H9 (cell line): ENCODE measurements at places on chromosomes 7 and 10.

GRCh38 chr7:23469961-23470250 is 385 bp downstream of the IGF2BP3 start:
- no peak for DNase-seq

GRCh38 chr10:68154211-68154497 is 44.9 kb downstream of the MYPN start:
- peak; percentile 36 for DNase-seq

- DNase-seq = no peak
Observed at GRCh38 chr10:61815496-61815895, 86.0 kb upstream of the ARID5B start.

- DNase-seq = no peak
Observed at GRCh38 chr7:27122077-27122910, 8.3 kb downstream of the HOXA4 start.

GRCh38 chr10:22317076-22317370 is 835 bp downstream of the COMMD3 start:
- no peak for DNase-seq

DNA sequence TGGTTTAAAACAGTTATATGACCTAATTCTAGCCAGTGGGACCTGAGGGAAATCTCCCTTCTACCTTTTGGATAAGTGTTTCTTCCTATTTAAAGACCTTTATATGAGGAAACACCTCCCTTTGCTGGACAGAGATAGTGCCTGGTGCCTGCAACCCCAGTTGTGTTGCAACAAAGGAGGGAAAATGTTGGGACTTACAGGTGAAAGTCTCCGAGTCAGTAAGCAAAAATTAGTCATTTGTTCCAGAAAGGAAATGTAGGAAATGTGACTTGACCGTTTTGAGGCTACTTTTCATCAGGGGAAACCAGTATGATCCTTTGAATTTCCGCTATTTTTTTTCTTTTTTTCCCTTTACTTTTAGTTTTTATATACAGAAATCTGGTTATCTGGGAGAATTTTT is 165.5 kb downstream of the DKK1 start:
- no peak for DNase-seq

- no peak for DNase-seq
Observed at GRCh38 chr7:118195837-118196474, 12.0 kb downstream of the LSM8 start.

DNA sequence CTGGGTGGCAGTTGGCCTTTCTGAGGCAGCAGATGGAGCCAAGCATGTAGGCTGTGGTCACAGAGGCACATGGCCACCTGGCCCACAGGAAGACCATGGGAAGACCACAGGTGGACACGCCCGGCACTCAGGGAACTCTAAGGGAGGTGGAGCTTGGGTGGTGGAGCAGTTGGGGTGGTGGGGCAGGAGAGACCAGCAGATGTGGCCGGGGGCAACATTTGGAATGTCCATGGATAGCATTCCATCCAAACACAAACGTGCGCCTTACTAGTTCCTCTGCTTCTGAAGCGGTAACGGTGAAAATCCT is 290.9 kb downstream of the PTPRN2 start:
- peak; percentile 16 for DNase-seq

DNA sequence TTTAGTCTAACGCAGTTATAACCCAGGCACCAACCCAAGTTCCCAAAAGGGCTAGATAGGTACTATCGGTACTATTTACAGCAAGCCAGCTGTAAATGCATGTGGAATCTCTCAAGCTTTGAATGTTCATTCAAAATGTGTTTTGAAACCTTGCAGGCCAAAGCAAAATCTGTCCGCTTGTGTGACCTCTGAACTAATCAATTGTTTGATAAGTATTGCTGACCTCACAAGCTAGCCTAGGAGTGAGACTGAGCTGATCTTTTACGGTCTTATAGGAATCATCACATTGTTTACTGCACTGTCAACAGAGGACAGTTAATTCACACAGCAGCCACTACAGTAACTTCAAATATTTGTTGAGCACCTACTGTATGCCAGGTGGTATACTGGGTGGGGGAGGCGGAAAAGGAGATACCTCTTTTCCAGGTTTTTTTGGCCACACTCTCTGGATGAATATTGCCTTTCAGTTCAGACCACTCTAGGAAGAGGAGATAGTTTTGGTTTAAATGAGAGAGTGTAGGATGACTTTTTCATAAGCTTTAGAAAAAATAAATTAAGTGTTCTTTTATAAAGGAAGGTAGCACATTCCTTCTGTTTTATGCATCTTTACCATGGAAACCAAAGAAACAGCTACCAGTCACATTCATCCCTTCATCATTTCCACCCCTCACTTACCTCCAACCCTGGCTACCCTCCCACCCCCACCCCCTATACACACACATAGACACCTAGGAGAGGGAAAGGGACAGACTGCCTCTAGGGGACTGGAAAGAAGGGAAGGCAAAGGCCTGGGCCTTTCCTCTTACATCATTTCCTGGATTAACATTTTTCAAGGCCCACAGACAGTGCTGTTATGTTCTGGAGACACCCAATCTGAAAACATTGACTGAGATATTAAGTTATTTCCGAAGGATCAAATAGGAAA is 2.4 kb downstream of the PAPSS2 start:
- no peak for DNase-seq

DNA sequence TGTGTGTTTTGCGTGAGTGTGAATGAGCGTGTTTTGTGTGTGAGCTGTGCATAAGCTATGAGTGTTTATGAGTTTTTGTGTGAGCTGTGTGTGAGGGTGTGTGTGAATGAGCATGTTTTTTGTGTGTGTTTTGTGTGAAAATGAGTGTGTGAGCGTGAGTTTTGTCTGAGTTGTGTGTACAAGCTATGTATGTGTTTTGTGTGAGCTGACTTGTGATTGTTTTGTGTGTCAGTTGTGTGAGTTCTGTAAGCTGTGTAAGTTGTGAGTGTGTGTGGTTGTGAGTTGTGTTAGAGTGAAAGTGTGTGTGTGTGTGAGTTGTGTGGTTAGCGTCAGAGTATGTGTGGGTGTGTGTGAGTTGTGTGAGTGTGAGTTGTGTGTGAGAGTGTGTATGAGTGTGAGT is 343.2 kb downstream of the PTPRN2 start:
- no peak for DNase-seq

GRCh38 chr7:134548877-134549276 is at the start of gene AKR1B15:
AKR1B15 (plus strand) TSS chr7:134549110; CDS start chr7:134564620, 15,510 bp downstream.
- DNase-seq = no peak

- DNase-seq = no peak
Observed at GRCh38 chr7:147818317-147818716, 772.2 kb upstream of the C7orf33 start.

DNA sequence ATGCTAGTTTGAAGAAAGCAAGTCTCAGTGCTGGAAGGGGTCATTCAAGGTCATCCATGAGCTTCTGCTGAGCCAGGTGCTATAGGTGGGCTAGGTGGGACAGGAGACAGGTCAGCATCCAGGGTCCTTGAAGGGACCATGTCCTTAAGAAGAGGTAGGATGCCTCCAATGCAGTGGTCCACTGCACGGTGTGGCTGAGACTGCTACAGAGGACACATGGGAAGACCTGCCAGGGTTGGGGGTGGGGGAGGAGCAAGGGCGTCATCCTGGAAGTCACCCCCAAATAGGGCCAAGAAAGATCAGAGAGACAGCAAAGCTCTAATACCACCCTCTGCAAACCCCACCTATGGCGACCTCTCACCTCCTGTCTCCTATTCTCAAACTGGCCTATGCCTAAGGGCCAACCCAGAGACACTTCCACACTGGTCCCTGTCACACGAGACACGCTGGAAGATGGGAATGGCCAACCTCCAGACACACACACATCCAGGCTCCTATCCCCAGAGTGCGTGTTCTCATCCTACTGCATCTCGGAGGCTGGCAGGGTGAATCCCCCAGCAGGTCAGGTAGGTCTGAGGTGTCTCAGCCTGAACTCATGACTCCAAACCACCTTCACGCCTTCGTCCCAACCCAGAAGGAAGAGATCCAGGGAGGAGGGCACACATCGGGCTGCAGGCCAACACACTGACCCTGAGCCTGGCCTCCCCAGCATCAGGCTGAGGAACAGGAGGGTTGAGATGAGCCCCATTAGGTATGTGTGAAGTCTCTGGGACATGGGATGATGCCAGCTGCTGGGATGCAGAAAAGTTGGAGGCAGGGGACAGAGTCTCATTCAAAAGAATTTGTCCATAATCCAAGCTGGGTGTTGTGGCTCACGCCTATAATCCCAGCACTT is 5.6 kb upstream of the PPP1R35 start:
- DNase-seq = no peak

- DNase-seq = no peak
Observed at GRCh38 chr10:48768926-48769325, 84.3 kb downstream of the WDFY4 start.

DNA sequence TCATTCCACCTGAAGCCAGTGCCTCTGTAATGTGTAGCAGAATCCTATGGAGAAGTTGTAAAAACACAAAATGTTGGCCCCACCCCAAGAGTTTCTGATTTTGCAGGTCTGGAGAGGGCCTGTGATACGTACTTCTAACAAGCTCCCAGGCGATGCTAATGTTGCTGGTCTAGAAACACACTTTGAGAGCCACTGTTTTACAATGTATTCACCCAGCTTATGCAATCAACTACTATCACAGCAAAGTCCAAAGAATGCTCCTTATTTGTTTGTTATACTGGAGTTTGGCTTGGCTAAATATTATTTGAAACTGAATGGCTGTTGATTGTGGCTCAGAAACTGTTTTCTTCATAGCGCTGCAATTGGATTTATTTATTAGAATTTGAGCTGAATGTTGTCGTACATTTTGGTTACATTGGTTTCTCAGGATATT is 44.3 kb downstream of the DNAJB9 start:
- no peak for DNase-seq
